Activated T-cell treated with anti-CD3 and anti-CD28 coated beads, Interleukin-2, amount 50 U/mL, for 24 hours (primary cell): ENCODE measurements at places on chromosomes 12 and 14.

DNA sequence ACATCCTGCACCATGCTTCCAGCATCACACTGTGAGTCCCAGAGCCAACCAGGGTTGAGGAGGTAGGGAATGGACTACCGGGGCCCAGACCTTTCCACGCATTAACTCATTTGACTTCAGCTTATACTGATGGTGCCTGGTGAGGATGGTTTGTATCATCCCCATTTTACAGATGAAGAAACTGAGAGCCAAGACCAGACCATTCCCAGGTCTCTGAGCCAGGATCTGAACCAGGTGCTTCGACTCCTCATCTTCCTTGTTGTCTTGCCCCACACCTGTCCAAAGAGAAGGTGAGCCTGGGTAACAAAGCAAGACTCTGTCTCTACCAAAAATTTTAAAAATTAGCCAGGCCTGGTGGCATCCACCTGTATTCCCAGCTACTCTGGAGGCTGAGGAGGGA, 64.4 kb downstream of the MVK start:
- no peaks in the 10 kb centered on the region for H3K27me3 ChIP-seq
- no peak overlapping the region for H3K4me3 ChIP-seq
- no peaks in the 10 kb centered on the region for H3K36me3 ChIP-seq
- H3K27ac ChIP-seq, result no peak overlapping the region

DNA sequence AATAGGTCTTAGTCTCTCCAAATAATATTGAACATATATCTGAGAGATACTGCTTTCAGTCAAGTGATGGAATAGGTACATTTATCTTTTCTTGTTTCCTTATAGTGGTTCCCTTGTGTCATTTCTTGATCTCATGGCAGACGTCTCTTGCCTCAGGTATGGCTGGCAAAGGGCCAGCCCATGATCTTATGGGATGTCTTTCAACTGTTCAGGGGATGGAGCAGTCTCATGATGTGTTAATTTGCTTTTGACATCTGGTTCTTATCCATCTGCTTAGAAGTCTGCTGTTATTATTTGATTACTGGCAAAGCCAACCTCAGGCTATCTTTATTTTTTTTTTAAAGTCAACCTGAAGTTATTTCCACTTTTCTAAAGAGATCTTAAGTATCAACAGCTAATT, 262.9 kb downstream of the TMEM117 start:
- no peak overlapping the region for H3K4me3 ChIP-seq
- no peaks in the 10 kb centered on the region for H3K4me1 ChIP-seq
- H3K27ac ChIP-seq, result no peak overlapping the region
- H3K36me3 ChIP-seq, result peaks cover 3% of the 10 kb centered on the region

DNA sequence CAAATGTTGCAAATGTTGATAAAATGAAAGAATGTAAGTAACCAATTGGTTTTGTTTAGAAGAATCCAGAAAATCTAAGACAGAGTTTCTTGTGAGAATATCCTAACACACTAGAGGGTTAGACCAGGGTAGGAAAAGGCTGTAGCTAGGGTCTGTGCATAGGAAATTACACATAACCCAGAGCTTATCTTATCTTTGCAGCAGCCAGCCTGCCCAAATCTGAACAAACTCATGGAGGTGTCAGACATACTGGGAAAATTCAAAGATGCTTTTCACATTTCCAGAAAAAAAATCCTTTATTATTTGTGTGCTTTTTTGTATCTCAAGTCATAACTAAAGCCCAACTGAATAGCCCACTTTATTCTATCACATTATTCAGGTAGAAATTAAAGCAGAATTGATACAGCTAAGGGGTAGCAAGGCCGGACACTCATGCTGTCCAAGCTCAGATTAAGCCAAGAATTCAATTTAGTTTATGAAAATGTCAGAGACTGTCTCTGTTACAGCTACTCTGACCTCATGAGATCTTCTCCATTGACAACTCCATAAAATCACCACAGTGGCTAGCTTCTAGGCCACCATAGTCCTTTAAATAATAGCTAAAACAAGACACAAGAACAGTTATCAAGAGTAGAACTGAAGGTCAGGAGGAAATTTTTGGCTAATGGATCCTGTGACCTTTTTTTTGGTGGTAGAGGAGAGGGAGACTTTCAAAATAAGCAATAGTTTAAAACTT, 169.6 kb upstream of the RASSF8 start:
- H3K4me3 ChIP-seq, result no peak overlapping the region
- H3K4me1 ChIP-seq, result no peaks in the 10 kb centered on the region
- H3K27me3 ChIP-seq, result no peaks in the 10 kb centered on the region
- H3K27ac ChIP-seq, result no peak overlapping the region
- no peak for DNase-seq

- H3K4me3 ChIP-seq, result peak overlapping the region; percentile 97
- no peak for DNase-seq
- H3K27ac ChIP-seq, result peak overlapping the region; percentile 90
- no peaks in the 10 kb centered on the region for H3K27me3 ChIP-seq
- peaks cover 6% of the 10 kb centered on the region for H3K36me3 ChIP-seq
These were observed 739 bp upstream of the SPATA7 start for GRCh38 chr14:88384718-88385117.

DNA sequence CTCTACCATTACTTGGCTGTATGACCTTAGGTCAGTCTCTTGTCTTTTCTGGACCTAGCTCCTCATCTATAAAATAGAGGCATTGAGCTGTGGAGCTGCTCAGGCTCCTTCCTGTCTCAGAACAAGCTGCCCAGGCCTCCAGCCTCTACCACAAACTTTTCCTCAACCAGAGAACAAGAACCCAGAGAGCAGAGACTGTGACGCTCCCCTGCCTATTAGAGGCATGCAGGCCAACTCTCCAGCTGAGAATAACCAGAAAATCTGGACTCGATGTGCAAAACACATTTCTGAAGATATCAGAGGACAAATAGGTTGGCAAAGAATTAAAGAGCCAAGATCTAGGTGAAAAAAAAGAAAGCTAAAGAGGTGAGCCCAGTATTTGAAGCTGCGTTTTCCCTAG, 17.8 kb upstream of the PNMA1 start:
- H3K4me1 ChIP-seq, result peaks cover 28% of the 10 kb centered on the region
- H3K4me3 ChIP-seq, result no peak overlapping the region
- H3K27me3 ChIP-seq, result no peaks in the 10 kb centered on the region
